ENCODE measurements at places on chromosomes 5 and 9.

DNA sequence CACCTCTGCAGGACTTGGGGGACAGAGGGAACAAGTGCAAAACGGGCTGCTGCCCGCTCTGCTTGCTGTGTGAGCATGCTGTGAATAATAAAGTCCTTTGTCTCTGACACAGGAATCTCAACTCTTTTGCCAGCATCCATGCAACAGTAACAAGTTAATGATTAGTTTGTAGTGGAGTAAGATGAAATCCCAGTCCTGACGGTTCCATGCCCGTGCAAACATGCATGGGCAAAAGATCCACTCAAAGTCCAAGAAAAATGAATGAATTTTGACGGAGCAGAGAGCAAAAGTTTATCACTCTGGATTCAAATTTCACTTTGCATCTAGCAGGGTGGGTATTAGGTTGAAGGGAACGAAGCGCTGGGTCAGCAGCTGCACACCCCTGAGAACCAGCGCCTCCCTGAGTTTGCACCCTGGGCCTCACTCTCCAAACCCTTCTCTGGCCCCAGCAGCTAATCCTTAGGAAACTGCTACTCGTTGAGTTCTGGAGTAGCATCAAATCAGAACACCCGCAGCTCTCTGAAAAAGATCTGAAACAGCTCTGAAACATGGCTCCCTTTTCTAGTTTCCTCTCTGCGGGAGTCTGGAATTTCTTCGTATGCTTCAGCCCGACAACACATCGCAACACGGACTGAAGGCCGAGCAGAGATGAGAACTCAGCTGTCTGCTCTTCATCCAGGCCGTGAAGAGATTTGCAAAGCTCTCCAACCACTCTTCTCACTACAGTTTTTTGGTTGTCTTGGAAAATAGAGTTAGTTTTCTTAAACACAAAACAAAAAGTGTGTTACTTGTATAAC is 45.6 kb upstream of the RUFY1 start:
- no peak for DNase-seq

DNA sequence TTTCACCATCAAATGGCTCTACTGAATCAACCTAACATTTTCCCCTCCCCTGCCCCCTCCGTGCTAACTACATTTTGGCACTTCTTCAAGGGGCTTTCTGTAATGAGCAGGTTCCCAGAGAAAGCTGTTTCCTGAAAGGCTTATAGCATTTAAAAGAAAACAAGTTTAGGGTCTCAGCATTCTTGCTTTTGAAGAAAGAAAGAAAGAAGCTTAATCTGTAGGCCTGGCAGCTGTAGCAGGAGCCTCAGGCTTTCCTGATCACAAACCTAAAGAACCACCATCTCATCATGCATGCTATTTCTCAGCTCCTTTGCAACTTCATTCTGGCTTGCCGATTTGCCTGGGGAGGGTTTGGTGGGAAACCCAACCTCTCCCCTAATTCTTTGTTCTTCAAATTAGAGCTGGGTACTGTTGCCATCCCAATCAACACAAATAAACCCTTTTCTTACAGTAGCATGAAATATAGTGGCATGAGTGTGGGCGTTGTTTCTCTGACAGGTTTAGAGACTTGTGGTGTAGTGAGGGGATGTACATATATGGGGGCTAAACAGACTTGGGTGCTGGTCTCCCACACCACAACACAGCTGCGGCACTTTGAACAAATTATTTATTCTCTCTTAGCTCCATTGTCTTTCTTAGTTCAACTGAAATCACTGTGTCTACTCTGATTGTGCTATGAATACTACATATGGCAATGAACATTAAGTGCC is 160.5 kb upstream of the TNC start:
- no peak for DNase-seq

GRCh38 chr9:77882294-77882693 is 149.3 kb downstream of the GNAQ start:
- DNase-seq, result no peak

DNA sequence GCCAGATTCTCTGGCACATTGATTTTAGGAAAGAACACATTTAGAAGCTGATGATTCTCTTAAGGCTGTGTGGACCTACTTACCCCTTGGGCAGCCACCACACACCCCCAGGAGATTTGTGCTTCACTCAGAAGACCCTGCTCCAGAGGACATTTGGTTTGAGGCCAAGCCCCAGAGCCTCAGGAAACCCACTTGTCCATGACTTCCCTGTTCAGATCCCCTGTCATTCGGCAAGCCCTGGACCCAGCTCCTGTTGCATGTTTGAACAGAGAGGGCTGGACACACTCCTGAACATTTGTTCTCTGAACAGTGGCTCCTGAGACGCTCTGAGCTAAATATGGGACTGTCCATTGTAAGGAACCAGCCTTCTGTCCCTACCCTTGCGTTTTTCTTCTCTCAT is 82.1 kb downstream of the AMBP start:
- DNase-seq, result no peak

Measured in RKO (cell line).